ENCODE measurements at places on chromosomes 3 and 15.
A peak's percentile ranks its signal among the peaks of the same experiment; 100 is the strongest.

DNA sequence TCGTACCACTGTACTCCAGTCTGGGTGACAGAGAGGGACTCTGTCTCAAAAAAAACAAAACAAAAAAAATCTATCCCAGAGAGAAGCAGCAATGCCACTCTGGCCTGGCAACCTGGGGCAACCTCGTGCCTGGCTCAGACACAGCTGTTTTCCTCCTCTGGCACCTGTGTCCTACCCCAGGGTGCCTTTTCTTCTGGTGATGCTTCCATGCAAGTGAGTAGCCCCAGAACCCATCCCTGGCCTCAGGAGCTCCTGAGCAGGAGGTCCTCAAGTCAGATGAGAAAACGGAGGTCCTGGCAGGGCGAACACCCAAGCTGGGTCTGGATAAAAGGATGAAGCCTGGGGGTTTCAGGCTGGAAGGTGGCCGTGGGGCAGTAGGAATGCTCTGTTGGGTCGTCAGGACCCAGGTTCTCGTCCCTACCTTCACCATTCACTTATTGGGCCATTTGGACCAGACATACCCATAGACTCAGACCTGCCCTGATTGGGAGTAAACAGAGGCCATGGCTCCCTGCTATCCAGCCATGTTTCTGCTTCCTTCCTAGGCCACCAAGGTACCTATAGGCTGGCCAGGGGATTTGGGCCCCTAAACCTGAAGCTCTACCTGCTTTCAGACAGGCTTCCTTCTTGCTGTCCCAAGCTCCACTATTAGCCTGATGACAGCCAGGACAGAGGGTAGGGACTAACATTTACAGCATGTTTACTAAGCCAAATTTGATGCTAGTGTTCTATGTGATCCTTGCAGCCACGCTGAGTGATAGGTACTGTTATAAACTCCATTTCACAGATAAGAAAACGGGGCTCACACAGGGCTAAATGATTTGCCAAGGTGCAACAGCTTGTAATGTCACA lies 102.2 kb downstream of the DAPK2 start:
- no peak overlapping the region for H3K27ac ChIP-seq
- DNase-seq: no peak
- H3K4me3 ChIP-seq: no peak overlapping the region
- H3K27me3 ChIP-seq: no peaks in the 10 kb centered on the region

GRCh38 chr3:165549665-165550064 lies 287.6 kb downstream of the BCHE start:
- H3K4me1 ChIP-seq: no peaks in the 10 kb centered on the region
- H3K27me3 ChIP-seq: no peaks in the 10 kb centered on the region
- no peak overlapping the region for H3K27ac ChIP-seq
- no peak overlapping the region for H3K4me3 ChIP-seq
- DNase-seq: no peak
- no peaks in the 10 kb centered on the region for H3K36me3 ChIP-seq

DNA sequence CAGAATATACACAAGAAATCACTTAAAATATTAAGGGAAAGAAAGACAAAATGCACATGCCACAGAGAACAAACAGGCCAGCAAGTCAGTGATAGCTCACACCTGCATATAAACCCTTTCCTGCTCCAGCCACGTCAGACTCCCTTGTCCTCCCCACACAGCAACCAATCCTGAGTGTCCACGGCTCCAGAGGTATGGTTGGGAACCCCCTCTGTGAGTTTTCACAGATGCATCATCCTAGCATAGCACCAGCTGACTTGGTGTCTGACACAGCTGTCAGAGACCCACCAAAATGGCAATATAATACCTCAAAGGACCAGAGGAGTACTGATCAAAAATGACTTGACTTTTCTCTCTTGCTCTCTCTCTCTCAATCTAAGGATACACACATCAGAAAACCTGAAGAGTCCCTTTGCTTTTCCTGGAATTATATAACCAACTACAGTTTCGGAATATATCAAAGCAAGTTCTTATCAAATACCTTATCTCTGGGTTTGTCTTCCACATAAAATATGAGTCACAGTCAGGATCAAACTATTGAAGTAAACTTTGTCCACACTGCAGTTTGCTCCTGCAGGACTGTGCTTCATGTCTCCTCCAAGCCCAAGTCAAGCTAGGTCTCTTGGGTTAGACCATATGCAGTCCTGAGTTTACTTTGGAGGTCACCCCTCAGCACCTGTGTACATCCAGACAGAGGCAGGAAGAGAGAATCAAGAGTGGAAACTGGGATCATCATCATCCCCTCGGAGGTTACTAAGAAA lies 187.1 kb upstream of the THBS1 start:
- peak; percentile 26 for DNase-seq
- no peak overlapping the region for H3K4me3 ChIP-seq

DNA sequence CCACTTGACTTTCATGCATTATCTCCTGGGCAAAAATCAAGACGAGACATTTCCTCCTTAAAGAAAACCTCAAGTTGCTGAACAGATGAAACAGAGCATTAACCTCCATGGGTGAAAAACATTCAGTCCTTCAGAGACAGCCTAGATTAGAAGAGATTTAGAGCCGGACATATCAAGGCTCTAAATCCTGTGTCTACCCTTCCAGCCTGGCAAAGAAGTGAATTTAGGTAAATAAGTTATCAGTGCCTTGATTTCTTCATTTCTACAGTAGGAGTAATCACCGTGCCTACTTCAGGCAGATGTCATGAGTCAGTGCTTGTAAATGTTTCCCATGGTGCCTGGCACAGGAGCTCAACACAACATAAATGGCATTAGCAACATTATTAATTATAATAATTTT lies 159.3 kb upstream of the PRICKLE2 start:
- H3K27me3 ChIP-seq: no peaks in the 10 kb centered on the region
- H3K4me1 ChIP-seq: no peaks in the 10 kb centered on the region
- no peaks in the 10 kb centered on the region for H3K36me3 ChIP-seq
- DNase-seq: no peak

DNA sequence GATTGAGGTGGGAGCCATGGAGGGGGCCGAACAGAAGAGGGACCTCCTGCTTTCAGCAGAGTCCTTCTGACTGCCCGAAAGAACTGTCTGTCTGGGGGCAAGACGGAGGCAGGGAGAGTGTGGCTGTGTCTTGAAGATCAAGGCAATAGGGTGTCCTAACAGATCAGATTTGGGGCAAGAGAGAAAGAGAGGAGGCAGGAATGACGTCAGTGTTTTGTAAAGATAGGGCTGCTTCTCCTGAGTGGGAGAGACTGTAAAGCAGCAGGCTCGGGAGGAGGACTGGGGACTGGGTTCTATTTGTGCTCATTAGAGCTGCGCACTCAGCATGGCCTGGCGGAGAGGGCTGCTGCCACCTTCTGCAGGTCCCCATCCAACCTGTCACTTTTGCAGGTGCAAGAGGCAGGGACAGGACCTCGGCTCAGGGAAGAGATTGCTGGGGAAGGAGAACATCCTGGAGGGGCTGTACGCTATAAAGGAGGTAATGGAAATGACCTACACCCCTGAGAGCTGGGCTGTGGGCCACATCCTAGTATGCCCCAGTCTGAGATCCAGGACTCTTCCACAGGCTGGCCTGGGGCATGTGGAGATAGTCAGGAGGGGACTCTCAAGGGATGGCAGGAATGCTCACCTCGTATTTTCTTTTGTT lies 29.0 kb upstream of the FGD5 start:
- no peaks in the 10 kb centered on the region for H3K4me1 ChIP-seq
- no peak for DNase-seq
- no peaks in the 10 kb centered on the region for H3K36me3 ChIP-seq

GRCh38 chr3:14372587-14372986 lies 29.8 kb upstream of the SLC6A6 start:
- H3K4me1 ChIP-seq: peaks cover 27% of the 10 kb centered on the region
- no peaks in the 10 kb centered on the region for H3K36me3 ChIP-seq
- no peak overlapping the region for H3K27ac ChIP-seq
- no peaks in the 10 kb centered on the region for H3K27me3 ChIP-seq
- DNase-seq: no peak

- H3K27me3 ChIP-seq: no peaks in the 10 kb centered on the region
- H3K36me3 ChIP-seq: no peaks in the 10 kb centered on the region
- H3K4me1 ChIP-seq: no peaks in the 10 kb centered on the region
- DNase-seq: peak; percentile 67
These were observed 268.7 kb downstream of the XXYLT1 start for GRCh38 chr3:195001961-195002861.

DNA sequence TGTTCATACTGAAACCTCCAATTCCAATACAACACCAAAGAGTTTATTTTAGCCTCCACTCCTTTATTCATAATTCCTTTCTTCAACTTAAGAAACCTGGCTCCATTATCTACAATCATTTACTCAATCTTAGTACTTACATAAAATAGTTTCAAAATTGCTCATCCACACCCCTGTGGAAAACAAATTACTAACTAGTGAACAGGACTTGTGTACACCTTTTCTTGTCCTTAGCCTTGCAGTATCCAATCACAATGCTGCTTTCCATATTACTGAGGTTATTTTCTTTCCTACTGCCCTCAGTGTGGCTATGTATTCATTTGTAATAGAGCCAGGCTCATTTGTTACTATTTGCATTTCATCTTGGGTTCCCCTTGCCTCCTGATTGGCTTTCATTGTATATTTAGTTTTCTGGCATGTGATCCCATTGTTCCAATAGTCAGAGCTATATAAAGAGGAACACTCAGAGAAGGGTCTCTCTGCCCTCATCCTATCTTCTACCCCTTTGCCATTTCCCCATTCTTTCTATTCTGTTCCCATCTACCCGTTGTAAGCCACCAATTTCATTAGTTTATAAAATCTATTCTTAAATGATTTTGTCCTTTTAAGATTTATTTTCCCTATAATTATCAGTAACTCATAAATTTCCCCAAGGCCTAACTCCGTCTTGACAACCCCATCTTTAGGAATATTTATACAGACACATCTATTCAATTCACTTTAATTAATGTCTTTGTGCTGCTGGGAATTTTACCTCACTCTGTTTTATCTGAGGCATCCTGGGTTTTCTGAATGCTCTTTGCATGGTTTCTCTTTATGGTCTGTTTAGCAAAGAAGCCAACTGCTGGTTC lies 67.9 kb upstream of the RBP1 start:
- H3K4me1 ChIP-seq: no peaks in the 10 kb centered on the region
- H3K27ac ChIP-seq: no peak overlapping the region
- no peaks in the 10 kb centered on the region for H3K36me3 ChIP-seq

GRCh38 chr3:159356606-159357005 lies 554.8 kb downstream of the MFSD1 start:
- H3K27ac ChIP-seq: no peak overlapping the region
- H3K4me1 ChIP-seq: no peaks in the 10 kb centered on the region
- H3K4me3 ChIP-seq: no peak overlapping the region
- no peak for DNase-seq
- H3K36me3 ChIP-seq: no peaks in the 10 kb centered on the region

- H3K27ac ChIP-seq: no peak overlapping the region
- H3K4me3 ChIP-seq: no peak overlapping the region
- H3K27me3 ChIP-seq: no peaks in the 10 kb centered on the region
- H3K4me1 ChIP-seq: peaks cover 33% of the 10 kb centered on the region
These were observed 427.4 kb downstream of the FOXP1 start for GRCh38 chr3:71156062-71156665.
